ENCODE measurements at places on chromosomes 1 and 21.

DNA sequence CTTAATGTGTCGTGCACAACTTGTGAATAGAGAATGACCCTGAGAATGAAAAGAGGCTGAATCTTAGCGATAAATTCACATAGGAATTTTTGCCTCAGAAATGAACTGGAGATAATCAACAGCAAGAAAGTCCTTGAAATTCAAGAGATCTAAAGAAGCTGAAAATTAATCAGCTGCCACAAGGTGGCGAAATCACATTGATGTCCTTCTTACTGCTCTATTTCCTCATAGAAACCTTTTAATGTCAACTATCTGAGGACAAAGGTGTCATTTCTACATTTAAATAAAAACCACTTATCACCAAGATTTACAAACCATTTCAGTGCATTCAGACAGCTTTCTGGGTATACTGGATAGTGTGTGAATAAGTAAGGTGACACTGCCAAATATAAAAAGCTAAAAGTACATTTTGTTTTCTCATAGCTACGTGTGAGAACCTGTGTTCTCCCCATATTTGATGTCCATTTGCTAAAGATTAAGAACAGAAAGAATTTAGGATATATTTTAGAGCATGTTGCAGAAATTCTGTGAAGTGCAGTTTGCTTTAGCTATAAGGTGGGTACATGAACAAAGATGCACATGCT lies 485.3 kb upstream of the PTBP2 start:
- DNase-seq: peak; percentile 0

- DNase-seq: no peak
These were observed 230.1 kb upstream of the MAP1LC3C start for GRCh38 chr1:242228991-242229390.

DNA sequence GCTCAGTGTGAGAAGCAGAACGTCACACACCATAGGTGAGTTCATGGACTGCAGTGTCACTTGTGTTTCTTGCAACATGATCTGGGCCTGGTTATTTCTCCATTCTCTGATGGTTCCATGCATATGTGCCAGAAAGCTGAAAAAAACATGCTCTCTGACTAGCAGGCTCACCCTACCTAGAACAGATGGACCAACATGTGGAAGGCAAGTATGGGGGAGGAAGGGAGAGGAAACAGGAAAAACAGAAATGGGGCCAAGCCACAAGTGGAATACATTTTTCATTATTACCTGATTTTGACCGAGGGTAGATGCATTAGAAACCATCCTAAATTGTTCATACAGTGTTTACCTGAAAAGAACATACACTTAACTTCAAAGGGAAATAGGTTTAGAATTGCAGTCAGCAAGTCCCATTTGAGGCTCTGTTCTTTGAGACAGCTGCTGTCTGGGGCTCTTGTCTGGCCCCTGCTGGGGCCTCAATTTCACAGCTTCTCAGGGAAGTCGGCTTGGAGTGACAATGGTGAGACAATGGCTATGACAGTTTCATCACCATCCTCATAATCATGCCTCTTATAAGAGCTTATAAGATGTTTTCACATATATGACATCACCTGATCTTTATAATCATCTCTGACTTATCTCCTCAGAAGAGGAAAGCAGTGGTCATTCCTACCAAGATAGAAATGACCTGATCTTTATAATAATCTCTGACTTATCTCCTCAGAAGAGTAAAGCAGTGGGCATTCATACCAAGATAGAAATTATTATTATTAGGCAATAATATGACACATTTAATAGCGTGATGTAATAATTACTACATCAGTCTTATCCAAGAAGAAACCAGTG lies 327.3 kb downstream of the SIPA1L2 start:
- DNase-seq: no peak

DNA sequence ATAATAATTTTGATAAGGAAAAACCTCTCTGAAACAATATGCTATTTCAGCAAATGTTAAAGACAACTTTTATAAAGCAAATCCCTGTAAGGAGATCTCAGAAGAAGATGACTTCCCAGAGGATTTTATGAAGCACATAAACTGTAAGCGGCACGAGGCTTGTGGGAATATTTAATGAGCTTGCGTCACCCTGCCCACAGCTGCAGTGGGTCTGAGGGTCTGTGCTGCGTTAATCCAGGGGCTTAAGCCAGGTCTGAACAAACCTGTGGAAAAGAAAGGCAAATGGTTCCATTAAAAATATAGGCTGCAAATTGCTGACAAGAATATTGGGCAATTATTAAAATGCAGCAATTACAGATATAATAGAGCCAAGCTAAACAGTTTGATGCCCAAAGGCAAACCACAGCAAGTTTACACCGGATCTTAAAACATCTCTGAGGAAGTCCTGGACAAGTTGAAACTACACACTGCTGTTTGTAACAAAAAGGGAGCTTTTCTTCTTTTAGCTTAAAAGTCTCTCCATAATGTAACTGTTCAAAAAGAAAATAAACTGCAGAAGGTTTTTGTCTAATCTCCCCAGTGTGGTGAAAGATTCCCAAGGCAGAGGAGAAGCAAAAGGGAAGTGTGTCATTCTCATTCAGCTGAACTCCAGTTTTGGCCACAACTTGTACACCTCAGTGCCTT lies 21.8 kb downstream of the TGFBR3 start:
- DNase-seq: no peak

GRCh38 chr1:153400244-153400643 lies 9.4 kb upstream of the S100A8 start:
- DNase-seq: no peak

DNA sequence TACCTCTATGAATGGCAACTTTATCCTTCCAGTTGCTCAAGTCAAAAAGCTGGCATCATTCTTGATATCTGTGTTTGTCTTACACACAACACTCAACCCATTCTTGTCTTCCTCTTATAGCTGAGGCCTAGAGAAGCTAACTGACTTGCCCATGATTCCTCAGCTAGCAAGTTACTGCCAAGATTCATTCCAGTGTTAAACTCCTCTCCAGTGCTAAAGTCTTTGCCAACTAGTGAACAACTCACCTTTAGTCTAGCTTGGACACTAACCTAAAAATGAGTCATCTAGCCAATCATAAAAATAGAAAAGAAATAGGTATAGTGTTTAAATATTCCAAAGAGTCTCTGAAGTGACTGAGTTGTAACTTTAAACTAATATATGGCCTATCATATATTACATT lies 45.6 kb upstream of the RGS2 start:
- no peak for DNase-seq

Measured in C1 segment of cervical spinal cord (tissue), 14 donors.